ENCODE measurements at places on chromosomes 7 and 10.

GRCh38 chr7:158999496-158999895 is 143.1 kb downstream of the DYNC2I1 start:
- ATAC-seq: no peak

DNA sequence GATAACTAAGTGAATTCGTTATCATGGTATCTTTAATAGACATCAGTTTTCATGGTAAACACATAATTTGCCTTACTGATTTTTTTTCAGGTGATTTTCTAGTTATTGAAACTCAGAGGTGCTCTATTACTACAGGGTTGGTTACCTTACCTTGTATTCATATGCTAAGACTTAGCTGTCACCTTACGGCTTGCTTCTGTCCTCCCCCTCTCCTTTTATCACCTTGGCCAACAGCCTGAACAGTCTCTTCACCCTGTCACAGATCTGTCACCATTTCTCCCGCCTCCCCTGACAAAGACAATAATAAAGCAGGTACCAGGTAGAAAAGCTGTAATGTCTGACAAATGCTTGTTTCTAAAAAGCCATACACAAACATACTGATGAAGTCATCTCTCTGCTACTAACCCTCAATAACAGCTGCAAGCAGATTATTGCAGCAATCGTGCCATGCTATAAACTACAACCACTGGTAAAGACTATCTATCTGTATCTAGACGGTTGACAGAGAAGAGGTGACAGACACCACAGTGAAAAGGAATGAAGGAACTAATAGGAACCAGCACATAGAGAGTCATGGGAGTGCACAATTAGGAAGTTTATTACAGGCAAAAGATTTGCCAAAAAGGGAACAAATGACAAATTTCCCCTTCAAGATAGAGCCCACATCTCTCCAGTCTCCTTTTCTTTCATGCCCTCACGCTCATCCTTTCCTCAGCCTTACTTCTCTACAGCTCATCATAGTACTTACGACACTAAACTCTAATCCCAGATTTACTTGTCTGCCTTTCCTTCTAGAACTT is 57.2 kb downstream of the ARHGAP12 start:
- ATAC-seq: no peak

DNA sequence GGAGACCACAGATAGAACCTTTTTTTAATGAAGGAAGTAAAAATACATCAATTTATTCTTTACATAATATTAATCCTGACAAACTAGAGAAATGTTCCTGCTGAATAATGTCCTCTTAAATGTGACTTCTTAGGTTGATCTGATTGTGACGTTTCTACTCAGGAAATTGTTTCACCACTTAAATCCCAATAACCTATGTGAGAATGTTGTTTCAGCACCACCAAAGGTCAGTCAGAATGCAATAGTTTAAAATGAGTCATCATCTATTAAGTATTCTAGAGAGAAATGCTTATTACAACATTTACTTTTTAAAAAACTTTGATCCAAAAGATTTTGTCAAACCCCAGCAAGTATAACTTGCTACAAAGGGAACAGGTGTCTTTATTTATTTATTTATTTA is 155.4 kb upstream of the CACNA2D1 start:
- no peak for ATAC-seq

GRCh38 chr10:104322416-104322782 is 15.9 kb downstream of the ITPRIP start:
- peak; percentile 74 for ATAC-seq

DNA sequence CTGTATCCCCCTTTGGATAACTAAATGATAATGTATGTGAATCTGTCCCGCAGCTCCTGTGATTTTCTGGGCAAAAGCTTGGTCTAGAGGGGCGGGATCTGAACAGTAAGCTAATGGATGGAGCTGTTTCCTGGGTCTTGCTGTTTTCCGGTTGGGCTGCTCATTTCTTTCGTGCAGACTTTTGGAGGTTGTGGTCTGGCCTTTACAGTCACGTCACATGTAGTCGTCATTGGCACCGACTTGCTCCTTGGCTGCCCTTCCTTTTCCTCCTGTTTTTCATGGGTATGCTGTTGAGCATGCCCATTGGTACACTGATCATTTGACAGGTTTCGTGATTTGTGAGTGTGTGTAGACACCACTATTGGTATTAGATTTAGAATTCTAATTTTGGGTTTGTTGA is 2.0 kb downstream of the FBH1 start:
- ATAC-seq: no peak

GRCh38 chr10:132787495-132788179 is 1.7 kb upstream of the NKX6-2 start:
- ATAC-seq: no peak

DNA sequence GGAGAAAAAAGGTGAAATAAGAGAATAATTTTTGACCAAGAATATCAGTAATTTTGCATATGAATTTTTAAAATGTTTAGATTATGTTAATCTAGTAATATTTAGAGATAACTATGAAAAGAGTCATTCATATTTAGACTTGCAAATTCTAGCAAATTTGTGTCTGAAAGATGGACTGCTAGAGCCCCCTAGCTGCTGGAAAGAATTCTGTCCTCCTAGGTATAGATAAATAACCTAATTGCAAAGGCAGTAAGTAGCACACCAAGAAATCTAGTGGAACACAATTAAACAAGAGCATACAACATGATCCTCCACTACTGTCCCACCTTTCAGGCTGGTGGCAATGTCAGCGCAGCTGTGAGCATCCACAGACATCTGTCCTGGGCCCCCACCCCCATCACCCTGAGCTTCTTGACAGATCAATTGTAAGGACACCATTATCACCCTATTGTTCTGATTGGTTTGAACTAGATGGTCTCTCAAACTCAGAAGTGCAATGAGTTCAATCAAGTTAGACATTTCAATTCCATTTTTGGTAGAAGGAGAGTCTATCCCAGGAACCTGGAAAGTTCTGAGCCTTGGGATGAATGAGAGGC is 15.0 kb upstream of the GFRA1 start:
- no peak for ATAC-seq

GRCh38 chr10:28676968-28677887 is at the start of gene BAMBI:
Gene BAMBI (plus strand): TSS chr10:28677521. CDS start chr10:28677898, 377 bp downstream.
- peak; percentile 99 for ATAC-seq

GRCh38 chr10:67666416-67667034 is 29.5 kb downstream of the CTNNA3 start:
- ATAC-seq: no peak

GRCh38 chr7:22647451-22648257 is 79.3 kb upstream of the IL6 start:
- ATAC-seq: no peak

GRCh38 chr7:121913947-121914675 is 41.1 kb downstream of the PTPRZ1 start:
- ATAC-seq: no peak

DNA sequence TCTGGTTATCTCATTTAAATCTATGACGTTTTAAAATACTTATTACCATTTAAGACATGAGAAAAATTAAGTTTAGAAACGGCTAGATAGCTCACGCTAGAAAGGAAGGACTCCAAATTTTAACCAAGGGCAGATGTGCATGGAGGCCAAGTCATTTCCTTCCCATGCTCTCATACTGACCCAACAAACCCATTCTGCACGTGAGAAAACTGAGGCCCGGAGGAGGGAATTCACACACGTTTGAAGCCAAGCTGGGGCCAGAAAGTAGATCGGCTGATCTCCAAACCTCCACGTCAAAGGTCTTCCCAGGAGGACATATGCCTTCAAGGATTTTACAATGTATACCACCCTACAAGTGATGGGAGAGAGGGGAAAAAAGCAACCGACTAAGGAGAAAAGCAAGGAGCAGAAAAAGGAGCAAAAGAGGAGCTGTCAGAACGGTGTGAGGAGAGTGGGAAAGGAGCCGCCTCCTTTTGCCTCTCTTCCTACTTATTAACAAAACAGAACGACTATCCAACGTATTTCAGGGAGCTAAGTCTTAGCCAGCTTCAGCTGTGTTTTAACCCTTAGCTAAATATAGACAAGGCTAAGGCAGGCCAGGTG is 645 bp upstream of the SIRT1 start:
- ATAC-seq: peak; percentile 48

GRCh38 chr10:132022241-132022640 is 40.5 kb upstream of the BNIP3 start:
- ATAC-seq: no peak

- ATAC-seq: no peak
Measured at GRCh38 chr10:43094085-43094484, 17.2 kb downstream of the RET start.

- ATAC-seq: no peak
Measured at GRCh38 chr10:17758200-17758599, 6.2 kb downstream of the TMEM236 start.

GRCh38 chr10:120456143-120456625 is 843 bp upstream of the PLPP4 start:
- ATAC-seq: no peak

GRCh38 chr7:27960415-27960814 is 220.2 kb downstream of the JAZF1 start:
- ATAC-seq: no peak

DNA sequence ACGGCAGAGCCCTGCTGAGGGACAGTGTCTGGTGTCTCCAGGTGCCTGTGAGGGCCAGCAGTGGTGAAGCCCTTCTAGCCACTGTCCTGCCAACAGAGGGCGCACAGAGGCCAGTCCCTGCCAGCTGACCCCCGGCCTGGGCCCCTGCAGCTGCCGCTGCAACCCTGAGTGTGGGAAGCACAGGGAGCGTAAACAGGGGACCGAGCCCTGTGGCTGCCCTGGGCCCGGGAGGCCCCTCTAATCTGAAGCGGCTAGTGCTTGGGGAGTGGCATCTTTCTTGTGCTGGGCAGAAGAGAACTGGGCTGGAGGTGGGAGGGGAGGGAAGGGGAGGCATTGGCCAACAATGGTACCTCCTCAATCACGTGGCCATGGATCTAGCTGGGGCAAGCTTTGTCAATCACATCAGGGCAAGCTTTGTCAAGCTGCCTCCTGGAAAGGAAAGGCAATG is 34.6 kb downstream of the TRIM8 start:
- peak; percentile 44 for ATAC-seq

DNA sequence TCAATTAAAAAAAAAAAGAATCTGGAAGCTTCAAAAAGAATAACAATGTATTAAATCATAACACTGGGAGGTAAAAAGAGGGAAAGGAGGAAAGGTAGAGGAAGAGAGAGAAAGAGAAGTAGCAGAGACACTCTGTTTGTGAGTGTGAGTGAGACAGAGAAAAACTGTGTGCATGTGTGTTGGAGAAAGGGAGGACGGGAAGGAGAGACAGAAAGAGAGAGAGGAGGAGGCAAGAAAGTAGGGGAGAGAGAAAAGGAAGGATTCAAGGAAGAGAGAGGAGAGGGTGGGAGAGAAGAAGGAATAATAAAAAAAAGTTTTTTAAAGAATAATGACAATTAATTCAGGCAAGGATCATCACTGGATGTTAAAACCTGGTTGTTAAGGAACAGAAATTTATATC is 77.9 kb downstream of the RNLS start:
- ATAC-seq: no peak

- ATAC-seq: peak; percentile 80
Measured at GRCh38 chr10:3969876-3970666, 185.1 kb upstream of the KLF6 start.

DNA sequence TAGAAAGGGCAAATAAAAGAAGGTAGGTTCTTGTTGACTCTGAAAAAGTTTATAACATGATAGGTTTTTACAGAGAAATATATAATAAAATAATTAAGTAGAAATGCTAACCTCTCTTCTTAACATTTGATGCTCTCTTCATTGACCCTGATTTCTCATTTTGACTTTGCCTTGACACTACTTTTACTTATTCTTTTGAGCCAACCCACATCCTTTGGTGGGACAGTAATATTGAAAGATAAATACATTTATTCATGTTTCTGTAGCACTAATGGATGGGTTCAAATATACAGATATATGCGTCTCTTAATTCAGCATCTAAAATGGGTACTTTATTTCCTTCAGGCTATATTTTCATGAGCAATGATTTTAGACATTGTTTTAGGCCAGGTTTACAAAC is 34.4 kb downstream of the DDC start:
- ATAC-seq: no peak

- ATAC-seq: no peak
Measured at GRCh38 chr7:157480371-157481050, 143.7 kb downstream of the DNAJB6 start.

GRCh38 chr10:106795619-106796018 is 368.9 kb downstream of the SORCS1 start:
- ATAC-seq: no peak

- no peak for ATAC-seq
Measured at GRCh38 chr7:6251653-6252052, 20.8 kb downstream of the CYTH3 start.

GRCh38 chr7:6497637-6497905 is 49.8 kb upstream of the DAGLB start:
- peak; percentile 17 for ATAC-seq
